GM20000 (cell line): ENCODE measurements at places on chromosomes 3 and 15.

DNA sequence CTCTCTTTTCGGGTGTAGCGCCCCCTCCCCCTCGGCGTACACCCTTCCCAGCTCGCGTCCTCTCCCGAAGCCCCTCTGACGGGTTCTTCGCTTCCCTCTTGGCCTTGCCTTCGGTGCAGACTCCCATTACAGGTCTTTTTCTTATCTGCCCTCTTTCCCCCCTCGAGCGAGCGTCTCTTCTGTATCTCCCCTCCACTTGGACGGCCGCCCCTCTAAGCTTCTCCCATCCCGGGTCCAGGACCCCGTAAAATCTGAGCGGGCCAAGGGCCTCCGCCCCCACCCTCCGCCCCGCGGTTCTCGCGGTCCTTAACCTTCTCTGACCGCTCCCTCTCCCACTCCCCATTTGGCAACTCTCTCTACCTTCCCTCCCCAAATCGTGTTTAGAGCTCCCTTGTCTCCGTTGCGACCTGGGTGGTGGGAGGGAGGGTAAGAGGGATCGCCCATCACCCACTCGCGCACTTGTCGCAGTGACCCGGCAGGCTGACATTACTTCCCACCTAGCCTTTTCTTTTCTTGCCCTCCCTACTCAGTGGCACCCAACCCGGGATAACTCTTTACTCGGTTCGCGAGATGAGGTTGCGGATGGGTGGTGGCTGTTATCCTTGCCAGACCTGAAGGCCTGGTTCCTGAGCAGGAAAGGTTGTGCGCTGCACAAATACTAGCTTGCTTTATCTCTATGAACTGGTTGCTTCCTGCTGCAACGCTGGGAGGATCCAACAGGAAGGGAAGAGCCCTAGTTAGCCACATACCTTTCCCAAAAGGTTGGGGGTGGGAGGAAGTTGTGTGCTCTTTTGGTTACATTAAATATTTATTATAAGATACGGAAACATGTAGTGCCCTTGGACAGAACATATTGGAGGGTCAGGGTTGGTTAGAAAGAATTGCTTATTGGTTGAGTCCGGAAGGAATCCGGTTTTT, 922 bp downstream of the RAB11A start:
- peak; percentile 6 for DNase-seq

GRCh38 chr3:61978460-61979419, 394.6 kb downstream of the FEZF2 start:
- no peak for DNase-seq

DNA sequence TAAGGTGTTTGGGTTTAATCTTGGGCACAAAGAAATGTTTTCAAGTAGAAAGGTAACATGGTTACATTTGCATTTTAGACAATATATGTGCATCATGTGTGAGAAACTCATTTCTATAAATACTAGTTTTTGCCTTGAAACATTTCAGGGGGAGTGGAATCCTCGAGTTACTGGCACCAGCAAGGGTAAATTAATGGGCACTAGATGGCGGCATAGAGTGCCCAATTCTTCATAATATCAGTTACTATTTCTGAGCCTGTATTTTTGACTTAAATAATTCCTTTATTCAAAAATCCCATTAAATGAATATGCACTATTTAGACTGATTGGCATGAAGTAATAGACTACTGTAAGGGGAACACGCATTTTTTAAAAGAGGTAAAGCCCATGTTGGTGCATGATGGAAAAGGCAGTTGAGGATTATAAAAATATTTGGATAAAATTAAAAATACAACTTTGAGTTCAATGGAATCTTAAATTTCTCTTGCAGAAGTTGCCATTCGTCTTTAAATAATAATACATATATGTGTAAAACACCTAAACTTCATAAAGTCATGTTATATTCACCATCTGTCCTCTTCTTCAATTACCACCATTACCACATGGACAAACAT, 106.3 kb downstream of the ZBTB20 start:
- peak; percentile 7 for DNase-seq

GRCh38 chr15:87874896-87875711, 381.4 kb downstream of the NTRK3 start:
- no peak for DNase-seq

GRCh38 chr15:42549032-42549491, 424 bp downstream of the HAUS2 start:
- DNase-seq, result peak; percentile 35

- DNase-seq, result no peak
These were observed 6.5 kb downstream of the CHST13 start for GRCh38 chr3:126530171-126531050.

- DNase-seq, result peak; percentile 31
These were observed 797 bp downstream of the PAQR9 start for GRCh38 chr3:142962520-142963233.

DNA sequence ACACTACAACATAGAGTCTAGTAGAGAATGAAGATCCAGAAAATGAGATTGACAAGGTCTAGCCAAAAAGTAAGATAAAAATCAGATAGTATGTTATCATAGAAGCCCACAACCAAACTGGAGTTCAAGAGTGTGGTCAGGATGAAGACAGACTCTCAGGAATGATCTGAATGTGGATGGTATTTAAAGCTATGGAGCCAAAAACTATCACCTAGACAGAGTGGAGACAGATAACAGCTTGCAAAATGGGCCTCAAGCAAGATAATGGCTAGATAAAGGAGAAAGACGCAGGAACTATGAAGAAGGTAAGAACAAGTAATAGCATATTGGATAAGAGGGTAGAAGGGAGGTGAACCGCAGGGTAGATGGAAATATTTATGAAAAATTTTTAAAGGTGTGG, 35.4 kb downstream of the ZMAT3 start:
- no peak for DNase-seq

GRCh38 chr15:48631176-48631770, 14.2 kb downstream of the FBN1 start:
- no peak for DNase-seq

DNA sequence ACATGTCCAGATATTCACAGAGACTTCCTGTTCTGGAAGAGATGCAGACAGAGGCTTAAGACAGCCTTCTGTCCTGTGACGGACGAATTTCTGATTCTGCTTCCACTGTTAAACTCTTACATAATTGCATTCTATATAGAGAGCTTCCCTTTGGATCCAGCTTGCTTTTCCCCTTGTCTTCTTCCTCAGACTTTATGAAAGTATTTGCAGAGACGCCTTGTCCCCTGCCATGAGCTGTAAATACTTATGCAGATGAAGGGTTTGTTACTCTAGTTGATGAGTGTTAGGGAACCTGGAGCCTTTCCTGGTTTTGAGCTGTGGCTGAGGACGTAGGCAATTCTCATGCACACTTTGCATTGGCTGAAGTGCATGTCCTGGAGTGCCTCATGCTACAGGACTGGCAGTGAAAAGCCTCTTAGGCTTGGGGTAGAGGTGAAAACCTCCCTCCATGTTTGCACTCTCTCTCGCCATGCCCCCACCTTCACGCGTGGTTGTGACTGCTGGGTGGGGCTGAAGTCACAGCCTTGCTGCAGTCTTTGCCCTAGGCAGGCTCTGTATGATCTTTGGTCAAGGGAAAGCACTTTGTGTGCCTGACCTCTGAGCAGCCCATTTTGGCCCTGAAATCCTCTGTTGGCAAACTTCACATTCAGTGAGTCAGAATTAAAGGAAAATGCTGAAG, 286.6 kb downstream of the PTPRG start:
- DNase-seq, result no peak

DNA sequence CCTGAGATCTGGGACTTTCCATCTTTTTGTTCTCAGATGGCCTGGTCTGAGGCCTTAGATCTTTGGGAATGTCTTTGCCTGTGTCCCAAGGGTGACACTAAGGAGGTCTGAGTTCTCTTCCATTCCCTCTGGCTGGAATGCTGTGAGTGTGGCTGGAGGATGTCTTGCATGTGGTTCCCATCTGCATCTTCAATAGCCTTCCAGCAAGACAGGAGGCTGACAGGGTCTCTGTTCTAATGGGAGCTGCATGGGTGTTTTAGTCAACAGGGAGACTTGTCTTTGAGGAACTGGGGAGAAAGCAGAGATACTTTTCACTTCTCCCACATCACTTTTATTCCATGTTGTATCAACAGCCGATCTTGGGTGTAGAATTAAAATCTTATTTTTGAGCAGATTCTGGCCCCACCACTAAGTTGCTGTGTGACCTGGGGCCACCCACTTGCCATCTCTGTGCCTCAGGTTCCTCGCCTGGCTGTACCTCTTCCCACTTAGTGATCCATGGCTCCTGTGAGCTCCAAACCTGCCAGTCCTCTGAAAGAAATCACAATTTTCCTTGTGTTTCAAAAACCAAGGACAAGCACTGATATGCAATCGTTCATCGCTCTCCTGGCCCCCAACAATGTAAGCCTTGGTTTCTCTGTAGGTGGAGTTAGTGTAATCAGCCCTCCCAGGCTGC, 75.2 kb downstream of the LSM3 start:
- no peak for DNase-seq

DNA sequence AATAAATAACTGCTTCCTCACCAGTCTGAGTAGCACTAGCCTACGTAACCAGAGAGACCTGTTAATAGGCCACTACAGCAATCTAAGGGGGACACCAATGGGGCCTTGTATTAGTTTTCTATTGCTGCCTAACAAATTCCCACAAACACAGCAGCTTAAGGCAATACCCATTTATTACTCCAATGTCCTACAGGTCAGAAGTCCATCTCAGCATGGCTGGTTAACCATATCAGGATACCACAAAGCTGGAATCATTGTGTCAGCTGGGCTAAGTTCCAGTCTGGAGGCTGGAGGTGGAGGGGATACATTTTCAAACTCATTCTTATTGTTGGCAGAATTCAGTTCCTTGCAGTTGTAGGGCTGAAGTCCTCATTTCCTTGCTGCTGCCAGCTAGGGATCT, 331.9 kb downstream of the ULK4 start:
- no peak for DNase-seq

DNA sequence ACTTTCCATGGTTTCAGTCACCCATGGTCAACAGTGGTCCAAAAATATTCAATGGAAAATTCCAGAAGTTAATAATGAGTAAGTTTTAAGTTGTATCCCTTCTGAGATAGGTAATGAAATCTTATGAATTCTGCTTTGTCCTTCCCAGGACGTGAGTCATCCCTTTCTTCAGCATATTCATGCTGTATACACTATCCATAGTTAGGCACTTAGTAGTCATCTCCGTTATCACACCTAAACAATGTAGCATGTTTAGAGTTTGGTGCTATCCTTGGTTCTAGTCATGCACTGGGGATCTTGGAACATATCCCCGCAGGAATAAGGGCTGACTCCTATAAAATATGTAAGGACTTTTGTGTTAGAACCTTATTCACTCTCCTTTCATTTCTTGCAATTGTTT, 153.2 kb downstream of the UNC13C start:
- no peak for DNase-seq

- no peak for DNase-seq
These were observed 77.3 kb upstream of the CGNL1 start for GRCh38 chr15:57298843-57299550.

- no peak for DNase-seq
These were observed 16.6 kb downstream of the ACAD9 start for GRCh38 chr3:128895843-128896697.
